ENCODE measurements at places on chromosomes 2 and 18. TPM values are rescaled to one million over a fixed set of nuclear protein-coding genes. Genes with fewer than 3 reads are reported as not detected.

DNA sequence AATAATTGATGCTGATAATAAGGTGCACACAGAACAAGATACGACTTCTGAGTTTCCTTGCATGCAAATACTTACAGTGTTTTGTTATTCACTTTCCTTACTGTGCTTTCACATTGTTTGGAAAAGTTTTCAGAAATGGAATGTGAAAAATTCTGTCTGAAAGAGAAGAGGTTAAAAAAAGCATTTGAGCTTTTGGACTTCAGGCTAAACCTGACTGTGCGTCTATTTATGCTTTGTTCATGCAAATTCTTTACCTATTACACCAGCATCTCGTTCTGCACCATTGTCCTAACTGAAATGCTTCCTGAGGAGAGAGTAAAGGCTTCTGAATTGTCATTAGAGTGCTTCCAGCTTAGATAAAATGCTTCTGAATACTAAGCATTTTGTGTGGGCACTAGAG lies 61.4 kb downstream of the LHCGR start:
- no peak for DNase-seq

- no peak for DNase-seq
Measured at GRCh38 chr18:2978208-2978607, 34.7 kb downstream of the LPIN2 start.

DNA sequence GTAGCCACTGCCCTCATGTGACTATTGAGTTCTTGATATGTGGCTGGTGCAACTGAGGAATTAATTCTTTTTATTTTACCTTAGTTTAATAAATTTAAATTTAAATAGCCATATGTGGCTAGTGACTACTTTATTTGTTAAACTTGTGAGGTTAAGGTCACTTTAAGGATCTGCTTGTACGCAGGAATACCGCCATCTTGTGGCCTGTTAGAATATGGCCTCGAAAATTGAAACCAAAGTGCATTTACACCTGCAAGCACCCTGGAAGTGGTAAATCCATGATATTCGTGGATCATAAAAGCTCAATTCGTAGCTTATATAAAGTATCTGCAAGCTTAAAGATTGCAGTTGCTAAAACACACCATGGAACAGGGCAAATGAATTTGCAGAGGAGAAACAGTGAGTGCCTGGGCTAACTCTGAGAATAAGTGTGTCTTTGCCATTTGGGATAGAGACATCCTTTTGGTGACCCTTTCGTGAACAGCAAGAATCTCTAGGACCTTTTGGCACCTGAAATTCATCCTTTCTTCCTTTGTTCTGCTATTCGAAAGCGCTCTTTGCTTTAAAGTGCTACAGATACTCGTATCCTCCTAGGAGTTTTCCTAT lies 59.9 kb upstream of the REG3A start:
- DNase-seq: peak; percentile 44

Gene DSC3
- 5.1 TPM for total RNA-seq

- DNase-seq: no peak
Measured at GRCh38 chr2:145739681-145740080, 1219.8 kb upstream of the ZEB2 start.

- no peak for DNase-seq
Measured at GRCh38 chr2:159009940-159010339, 41.5 kb downstream of the TANC1 start.

GRCh38 chr2:224284134-224284946 lies 117.6 kb downstream of the FAM124B start:
- DNase-seq: no peak

DNA sequence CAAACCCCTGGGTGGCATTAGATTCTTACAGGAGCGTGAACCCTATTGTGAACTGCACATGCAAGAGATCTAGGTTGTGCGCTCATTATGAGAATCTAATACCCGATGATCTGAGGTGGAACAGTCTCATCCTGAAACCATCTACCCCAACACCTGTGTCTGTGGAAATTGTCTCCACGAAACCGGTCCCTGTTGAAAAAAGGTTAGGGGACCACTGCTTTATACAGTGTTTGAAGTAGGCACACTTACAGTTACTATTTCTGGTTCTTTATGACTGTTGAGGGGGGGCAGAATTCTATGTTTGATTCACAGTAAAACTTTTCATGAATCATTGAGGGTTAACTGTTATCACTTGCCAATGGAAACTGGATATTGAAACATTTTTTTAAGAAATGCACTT lies 72.0 kb downstream of the RIF1 start:
- no peak for DNase-seq

- DNase-seq: no peak
Measured at GRCh38 chr2:150428641-150429040, 58.8 kb downstream of the RND3 start.

GRCh38 chr2:147223119-147223518 lies 621.7 kb upstream of the ACVR2A start:
- no peak for DNase-seq

- DNase-seq: no peak
Measured at GRCh38 chr2:12624905-12625598, 91.7 kb upstream of the TRIB2 start.

Gene KCNS3
- total RNA-seq: 9.6 TPM

Gene PLCD4
- total RNA-seq: 14.4 TPM

Gene PNPT1
- 14.2 TPM for total RNA-seq

DNA sequence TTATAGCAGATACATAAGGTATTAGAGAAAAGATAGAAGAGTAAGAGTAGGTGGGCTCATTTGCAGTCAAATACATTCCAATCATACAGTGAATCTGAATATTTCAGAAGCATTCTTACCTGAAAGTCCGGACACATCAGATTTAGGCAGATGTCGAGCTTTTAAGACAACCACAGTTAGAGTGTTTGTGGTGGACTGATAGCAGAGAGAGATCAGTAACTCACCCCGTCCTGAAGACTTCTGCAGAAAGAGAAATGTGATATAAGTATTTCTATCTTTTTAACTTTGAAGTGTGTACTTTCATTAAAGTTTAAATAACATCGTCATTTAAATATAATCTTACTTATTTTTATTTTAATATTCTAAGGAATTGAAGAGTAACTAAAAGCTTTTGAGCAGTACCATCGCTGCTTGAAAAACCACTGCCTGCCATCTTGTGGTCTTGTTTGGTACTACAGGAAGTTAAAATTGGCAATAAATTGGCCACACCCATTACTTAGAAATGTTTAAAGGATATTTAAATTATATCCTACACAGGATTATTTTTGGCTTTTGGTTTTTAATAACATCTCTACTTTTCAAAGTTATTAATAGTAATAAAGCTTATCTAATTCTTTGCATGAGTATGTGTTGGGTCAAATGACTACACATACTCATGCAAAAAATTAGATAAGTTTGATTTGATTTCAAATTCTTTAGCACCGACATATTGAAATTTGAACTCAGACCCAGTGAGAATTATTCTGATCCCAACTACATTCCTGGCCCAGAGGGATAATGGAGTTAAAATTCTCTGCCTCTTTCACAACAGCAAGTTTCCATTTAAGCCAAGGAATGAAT lies 5.5 kb downstream of the SYT4 start:
- DNase-seq: no peak

Gene ZRANB3
- total RNA-seq: 4.8 TPM

- DNase-seq: no peak
Measured at GRCh38 chr2:18104595-18105224, 226.2 kb downstream of the KCNS3 start.

GRCh38 chr2:187718092-187718491 lies 163.9 kb upstream of the TFPI start:
- DNase-seq: no peak

GRCh38 chr2:179861027-179861415 lies 391 bp downstream of the ZNF385B start:
- DNase-seq: no peak

DNA sequence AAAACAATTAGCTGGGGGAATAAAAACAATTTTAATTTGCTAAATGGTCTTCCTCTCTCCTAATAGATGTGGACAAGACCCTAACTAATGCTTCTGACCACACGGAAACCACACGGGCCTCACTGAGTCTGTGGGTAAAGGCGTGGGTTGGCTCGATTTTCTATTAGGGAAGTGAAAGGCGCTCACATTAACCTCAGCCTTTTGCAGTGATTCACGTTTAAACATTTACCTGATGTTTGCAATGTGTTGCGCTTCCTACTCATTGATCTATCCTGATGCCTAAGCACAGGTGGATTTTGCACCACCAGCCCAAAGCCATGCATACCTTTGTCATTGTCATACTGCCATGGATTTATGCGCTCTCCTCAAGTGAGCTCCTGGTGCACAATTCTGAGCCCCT lies 35.6 kb upstream of the NRP2 start:
- no peak for DNase-seq

Gene MYL1
- total RNA-seq: not detected

All from tibial nerve (tissue), 4 donors.